Retina (tissue), 1 donor: ENCODE measurements at places on chromosomes 5 and 9.

- no peak for DNase-seq
Observed at GRCh38 chr5:61262080-61262479, 70.0 kb upstream of the ZSWIM6 start.

DNA sequence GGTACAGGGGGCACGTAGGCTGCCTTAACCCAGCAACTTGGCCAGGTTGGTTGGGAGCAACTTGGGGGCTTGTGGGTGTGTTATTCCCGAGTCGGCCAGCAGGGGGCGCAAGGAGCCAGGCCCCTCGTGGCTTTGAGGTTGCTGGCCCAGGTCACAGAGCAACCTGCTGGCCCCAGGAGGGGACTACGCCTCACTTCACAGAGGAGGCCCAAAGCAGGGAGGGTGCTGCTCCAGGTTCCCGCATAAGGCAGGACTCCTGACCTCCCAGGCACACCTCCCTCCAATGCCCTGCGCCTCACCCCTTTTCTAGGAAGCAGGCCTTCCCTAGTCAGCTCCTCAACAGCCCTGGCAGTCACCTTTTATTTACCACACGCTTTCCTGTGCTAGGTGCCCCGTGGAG, 18.1 kb downstream of the KYAT1 start:
- DNase-seq: peak; percentile 80

DNA sequence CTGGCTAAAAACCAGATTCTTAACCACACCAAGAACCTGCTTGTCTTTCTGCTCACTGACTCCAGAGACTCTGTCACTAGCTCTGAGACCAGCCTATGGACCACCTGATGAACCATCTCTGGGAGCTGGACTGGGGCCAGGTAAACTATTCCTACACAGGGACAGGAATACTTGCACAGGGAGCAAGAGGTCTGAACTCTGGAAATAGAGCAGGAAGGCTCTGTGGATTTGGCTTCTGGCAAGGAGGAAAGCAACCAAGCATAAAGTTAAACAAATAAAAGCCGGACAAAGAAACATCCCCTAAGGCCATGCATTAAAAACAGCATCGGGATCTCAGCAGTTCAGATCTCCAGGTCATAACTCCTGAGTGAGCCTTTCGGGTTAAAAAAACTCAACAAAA, 5.6 kb upstream of the SPARC start:
- DNase-seq: no peak

DNA sequence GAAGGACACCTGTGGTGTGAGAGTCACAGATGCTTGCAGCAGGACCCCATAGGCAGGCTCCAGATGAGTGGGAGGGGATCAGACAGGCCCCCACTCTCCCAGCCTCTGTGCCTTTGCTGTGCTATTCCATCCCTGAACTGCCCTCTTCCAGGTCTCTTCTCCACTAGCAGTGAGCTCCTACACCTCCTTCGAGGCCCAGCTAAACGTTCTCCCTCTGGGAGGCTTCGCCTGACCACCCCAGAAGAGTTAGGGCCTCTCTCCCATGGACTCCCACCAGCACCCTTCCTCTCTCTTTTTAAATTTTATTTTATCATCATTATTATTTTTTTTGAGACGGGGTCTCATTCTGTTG, 35.9 kb upstream of the STRBP start:
- DNase-seq: no peak

DNA sequence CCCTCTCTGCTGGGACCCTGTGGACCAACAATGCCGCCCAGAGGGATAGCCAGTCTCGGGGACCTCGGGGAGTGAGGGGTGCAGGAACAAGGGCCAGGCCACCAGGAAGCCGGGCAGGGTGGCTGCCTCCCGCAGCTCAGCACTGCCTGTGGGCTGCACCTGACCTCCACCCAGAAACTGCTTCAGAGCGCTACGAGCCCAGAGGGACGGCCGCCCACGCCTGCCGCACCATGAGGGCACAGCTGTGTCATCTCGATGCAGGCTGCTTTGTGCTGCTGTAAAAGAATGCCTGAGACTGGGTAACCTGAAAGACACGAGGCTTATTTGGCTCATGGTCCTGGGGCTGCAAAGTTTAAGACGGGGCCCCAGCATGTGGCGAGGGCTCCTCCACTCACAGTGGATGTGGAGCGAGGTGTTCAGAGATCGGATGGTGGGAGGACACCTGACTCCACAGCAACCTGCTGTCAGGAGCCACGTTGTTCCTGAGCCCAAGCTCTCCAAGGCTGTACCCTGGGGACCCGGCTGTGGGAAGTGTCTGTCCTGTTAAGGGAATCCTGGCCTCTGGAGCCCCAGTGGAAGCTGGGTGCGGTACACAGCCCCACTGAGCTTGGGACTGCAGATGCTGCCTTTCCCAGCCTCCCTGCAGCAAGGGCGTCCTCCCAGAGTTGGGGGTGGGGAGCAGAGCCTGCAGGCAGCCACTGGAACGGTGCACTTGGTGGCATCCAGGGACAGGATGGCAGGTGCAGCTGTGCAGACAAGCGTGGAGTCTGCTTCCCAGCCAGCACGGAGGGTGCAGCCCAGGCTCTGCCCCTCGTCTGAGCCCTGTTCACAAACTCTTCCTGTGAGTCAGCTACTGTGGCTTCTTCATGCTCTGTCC, 11.8 kb upstream of the ZDHHC11 start:
- peak; percentile 21 for DNase-seq

- peak; percentile 74 for DNase-seq
Observed at GRCh38 chr9:134778841-134779411, 101.7 kb upstream of the FCN2 start.

GRCh38 chr9:113579283-113580040, 115.9 kb downstream of the RGS3 start:
- no peak for DNase-seq

DNA sequence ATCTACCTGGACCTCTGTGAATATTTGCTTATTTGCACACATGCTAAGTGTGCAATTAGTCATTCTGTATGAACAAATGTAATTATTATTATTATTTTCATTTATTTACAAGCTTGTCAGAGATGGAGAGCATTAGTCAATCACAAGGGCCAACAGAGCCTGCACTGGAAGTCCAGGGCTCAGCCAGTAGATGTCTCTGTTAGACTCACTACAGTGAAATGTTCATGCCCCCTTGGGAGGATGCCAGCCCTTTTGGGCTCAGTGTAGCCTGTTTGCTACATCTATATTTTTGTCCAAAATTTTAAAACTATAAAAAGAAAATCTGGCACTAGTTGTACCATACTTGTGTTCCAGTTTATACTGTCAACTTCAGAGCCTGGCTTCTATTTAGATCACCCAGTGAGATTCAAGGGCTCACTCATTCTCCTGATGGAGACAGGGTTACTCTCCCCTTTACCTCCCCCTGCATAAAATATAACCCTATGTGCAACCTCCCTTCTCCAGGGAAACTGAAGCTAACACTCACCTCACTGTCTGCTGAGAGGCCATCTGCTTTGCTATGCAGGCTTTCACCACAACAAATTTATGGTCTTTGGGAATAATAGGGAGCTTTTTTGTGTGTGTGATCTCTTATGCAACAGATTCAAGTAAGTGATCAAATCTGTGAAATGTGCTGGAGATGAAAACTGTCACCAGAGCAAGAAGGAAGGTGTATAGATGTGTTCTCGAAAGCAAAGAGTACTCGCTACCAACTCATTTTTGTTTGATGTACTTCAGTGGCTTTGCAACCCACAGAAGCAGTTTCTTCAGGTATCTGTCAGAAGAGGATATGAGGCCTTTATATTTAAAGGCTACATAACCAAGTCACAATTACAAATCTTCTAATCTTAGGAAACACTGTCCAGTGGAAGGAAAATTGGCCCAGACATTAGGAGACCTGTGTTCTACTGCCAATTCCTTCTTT, 99.9 kb upstream of the TLE4 start:
- DNase-seq: no peak

DNA sequence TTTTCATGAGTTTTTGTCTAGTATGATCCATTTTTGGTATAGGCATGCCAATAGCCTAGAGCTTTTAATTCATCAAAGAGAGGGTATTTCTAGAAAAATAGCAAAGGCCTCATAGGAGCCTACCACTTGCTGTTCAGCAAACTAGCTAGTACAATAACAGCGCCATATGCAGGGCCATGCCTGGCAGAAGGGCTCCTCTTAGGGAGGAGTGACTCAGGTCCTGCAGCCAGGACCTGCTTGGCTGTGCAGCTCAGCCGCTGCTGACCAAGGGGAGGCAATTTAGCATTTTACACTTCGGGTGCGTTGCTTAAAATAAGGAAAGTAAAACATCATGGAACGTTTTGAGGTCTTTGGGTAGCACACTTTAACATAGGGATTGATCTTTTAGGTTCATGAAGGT, 100.6 kb downstream of the TRIO start:
- DNase-seq: no peak

DNA sequence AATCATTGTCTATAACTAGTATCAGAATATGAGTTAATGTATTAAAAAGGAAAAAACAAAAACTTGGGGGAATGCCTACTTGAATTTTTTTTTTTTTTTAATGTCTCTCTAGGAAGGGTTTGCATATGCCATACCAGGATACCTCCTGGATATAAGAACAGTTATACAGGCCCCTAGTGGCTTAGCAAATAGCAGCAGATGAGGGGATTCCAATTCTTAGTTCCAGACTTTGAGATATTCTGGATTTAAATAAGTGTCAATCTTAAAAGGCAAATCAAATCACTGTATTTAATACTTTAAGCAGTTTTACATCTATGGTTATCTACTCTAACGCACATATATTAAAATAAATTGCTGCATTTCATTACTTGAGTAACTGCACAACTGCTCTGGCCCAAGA, 1055.5 kb upstream of the DMAC1 start:
- DNase-seq: no peak

DNA sequence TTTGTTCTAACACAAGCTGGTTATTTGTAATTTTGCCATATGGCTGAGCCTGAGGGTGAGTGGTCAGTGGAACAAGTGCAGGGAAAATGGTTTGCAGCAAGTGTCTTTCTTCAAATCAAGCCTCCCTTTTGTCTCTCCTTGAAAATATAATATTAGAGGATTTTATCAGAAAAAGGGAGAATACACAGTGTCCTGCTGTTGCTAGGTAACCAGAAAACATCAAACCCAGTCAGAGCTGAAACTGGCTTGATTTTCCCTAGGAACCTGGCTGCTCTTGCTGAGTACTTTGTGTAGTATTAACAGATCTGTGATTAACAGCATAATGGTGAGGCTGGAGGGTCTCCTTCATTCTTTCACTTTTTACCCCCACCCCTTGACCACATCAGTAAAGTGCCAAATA, 314.0 kb downstream of the ARHGEF28 start:
- DNase-seq: no peak

DNA sequence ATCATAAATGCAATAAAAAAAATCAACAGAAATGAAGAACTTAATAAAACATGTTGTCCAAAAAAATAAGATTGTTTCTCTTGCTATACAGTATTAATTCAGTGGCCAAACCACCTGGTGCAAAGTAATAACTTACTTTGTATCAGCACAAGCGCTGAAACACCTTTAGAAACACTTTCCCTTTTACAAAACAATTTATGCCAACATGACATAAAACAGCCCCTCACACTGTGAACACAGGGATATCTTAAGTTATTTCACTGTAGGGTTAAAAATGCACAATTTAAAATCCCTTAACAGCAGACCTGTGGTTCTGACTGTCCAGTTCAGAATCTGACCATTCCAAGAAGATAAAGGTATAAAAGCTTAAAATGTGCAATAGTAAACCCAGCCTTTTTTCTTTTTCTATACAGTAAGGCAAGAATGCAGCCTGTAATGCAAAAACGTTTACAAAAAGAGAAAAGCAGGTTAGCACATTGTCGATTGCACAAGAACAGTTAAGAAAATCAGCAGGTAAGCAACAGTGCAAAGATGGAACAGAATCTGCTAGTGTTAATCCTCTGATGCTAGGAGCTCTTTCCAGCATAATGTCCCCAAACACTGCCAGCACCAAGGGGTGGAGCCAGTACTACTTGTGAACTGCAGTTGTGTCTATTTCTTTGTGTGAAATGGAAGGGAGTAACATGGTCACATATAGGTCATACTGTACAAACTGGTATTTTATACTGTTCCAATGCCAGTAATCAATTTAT, 21.6 kb downstream of the RAB14 start:
- no peak for DNase-seq

- peak; percentile 71 for DNase-seq
Observed at GRCh38 chr5:154358516-154359220, 87.1 kb upstream of the SAP30L start.

- no peak for DNase-seq
Observed at GRCh38 chr5:172529896-172530295, 75.6 kb upstream of the SH3PXD2B start.

- no peak for DNase-seq
Observed at GRCh38 chr5:179836225-179837019, 15.7 kb downstream of the SQSTM1 start.

GRCh38 chr9:112174965-112175795, at the start of gene SUSD1:
Gene SUSD1, minus strand, starts transcription at chr9:112175297. Its CDS starts 62 bp downstream, at chr9:112175235.
- peak; percentile 72 for DNase-seq

GRCh38 chr5:120372899-120373298, 91.2 kb upstream of the PRR16 start:
- no peak for DNase-seq

DNA sequence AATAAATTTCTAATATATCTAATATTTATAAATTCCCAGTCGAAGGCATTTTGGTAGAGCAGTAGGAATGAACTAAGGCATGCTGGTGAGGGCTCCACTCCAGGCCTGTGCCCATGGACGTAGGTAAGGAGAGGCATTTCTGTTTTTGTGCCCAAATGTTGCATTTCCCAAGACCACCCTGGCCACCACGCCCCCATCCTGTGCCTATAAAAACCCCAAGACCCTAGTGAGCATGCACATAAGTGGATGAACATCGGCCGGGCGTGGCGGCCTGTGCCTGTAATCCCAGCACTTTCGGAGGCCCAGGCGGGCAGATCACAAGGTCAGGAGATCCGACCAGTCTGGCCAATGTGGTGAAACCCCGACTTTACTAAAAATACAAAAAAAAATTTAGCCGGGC, 10.1 kb upstream of the MTMR12 start:
- DNase-seq: no peak

DNA sequence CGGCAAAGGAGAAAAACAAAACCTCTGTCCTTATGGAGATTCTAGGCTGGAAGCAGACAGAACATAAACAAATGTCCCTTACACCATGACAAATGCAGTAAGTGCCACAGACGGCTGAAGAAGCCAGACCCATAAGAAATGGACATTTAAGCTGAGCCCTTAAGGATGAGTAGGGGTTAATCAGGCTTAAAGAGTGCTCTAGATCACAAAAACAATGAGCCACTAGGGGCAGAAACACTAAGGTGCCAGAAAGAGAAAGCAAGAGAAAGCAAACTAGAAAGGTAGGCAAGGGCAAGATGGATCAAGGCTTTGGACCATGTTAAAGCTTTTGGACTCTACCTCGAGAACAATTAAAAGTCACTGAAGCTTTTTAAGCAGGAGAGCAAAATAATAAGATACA, 326.9 kb upstream of the WWC1 start:
- no peak for DNase-seq
